ENCODE measurements at places on chromosomes 5 and 9.

DNA sequence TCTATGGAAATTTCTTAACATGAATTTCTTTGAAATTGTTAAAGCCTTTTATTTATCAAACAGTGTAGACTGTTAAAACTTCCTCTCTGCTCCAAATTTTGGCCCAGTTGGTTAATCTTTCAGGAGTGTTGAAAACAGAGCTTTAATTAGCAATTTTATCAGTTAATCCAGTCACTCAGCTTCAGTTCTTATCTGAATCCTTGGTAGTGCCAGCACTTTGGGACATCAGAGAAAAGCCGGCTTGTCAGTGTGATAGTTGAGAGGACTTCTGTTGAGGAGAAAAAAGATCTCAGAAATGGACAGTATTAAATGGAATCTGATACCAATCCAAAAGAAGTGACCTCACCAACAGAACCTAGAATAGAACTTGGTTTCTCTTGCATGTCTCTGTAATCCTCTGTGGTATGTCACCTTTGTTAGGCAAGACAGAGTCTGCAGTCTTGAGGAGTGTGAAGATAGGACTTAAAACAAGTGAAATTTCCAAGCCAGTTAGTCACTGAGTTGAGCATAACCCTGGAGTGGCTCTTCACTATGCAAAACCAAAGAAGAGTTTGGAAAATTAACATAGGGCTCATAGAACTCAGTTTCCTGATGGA lies 251.8 kb downstream of the NNT start:
- no peak for DNase-seq

DNA sequence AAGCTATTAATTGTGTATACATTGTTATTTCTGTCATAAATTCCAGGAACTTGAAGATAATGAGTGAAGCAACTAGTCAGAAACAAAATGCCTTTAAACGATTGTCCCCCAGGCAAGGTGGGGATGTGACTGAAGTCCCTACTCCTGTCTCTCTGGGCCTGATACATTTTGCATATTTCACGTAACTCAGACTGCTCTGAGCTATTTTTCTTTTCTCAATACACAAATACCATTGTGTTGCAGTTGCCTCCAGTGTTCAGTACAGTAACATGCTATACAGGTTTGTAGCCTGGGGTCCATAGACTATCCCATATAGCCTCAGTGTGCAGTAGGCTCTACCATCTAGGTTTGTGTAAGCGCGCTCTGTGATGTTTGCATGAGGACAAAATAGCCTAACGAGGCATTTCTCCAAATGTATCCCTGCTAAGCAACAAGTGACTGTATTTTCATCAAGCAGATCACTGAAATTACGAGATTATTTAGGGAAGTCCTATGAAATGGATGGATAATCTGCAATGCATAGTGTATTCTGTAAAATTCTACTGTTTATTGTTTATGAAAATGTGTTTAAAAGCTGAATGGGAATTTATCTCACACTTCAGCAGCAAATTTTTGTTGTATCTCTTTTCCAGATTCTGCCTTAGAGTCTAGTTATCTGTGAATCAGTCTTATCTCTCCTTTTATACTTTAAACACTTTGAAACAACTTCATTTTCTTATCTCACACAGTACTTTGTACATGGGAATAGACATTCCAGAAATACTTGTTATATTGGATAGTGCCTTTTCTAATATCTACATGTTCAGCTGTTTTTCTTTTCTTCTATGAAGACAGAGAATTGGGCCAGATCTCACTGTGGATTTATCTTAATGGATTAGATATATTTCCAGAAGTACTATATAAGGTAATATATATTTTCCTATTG lies 150.5 kb downstream of the CD180 start:
- no peak for DNase-seq

DNA sequence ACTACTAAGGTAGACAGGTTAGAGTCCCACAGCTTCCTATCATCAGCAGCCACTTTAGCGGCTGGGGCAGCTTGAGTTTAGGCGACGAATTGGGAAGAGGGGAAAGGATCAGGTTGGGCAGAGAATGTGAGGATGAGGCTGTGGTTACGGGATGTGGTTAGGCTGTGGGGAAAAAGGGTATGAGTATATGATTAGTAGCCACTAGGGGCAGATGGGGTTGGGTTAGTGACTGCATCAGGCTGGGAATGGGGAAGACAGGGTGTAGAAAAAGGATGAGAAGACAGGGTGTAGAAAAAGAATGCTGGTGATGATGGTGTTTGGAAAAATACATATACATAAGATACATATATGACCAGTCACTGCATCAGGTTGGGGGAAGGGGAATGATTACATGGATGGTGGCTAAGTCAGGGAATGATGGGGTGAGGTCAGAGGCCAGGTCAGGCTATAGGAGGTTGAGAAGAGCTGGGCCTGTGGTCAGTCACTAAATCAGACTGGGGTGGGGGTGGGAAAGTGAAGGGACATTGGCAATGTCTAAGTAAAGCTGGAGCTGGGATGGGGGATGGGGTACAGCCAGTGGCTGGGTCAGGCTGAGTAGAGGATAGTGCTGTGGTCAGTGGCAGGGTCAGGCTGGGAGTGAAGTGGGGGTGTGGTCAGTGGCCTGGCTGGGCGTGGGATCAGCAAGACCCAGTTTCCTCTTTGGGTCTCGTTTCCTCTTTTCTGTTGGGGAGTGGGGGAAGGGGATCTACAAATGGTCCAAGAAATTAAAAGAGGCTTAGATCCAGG lies 2.1 kb downstream of the TLN1 start:
- DNase-seq: peak; percentile 84

DNA sequence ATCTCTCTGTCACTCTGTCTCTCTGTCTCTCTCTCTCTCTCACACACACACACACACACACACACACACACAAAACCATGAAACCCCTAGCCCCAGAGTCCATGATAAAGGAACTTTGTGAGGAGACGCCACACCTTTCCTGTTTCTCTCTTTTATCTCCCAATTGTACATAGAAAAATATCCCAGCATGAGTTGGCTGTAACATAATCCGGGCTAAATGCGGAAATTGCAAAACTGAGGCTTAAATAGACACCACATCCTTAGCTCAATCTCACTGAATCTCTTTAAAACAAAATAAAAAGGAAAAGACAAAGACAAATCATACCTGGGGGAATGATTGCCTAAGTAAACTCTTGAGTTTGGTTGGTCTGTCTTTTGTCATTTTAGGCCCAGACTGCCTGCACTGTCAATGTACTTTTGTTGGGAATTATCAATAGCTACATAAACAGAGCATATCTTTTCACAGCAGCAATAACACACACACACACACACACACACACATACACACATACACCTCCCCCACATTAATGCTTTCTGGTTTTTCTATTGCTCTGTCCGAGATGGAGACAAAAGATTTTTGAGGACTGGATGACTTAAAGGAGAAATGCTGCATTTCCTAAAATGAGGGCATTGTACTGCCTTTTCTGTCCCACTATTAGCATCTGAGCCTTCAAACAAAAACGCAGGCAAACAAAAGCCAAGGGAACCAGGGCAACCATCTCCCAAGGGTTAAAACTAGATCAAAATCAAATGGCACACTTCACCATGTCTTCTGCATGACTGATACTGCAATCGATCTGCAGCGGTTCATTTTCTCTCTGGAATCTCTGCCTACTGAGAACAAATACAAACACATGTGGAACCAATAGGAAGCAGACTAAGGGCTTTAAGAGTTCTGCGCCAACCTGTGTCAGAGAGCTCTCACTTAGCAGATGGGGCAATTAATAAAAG lies 321.5 kb downstream of the NFIB start:
- DNase-seq: no peak

- peak; percentile 5 for DNase-seq
Measured at GRCh38 chr9:98709968-98710965, 1.5 kb upstream of the GABBR2 start.

GRCh38 chr5:96404191-96404867 lies 28.7 kb downstream of the PCSK1 start:
- no peak for DNase-seq

DNA sequence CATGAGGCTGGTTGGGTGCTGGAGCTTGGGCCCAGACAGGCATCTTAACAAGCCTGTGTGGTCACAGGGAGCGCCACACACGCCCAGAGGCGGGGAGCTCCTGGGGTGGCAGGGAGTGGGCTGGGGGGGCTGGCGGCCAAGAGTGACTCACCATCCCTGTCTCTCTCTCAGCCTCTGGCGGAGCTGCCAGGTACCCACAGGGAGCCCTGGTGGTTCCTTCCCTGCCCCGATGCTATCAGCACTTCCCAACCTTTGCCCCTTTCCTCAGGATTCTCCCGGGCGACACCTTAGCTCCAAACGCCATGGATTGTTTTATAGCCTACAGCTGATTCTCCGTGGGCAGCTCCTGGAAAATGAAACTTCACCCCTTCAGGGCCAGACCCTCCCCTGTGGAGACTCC lies 5.5 kb downstream of the SLC9A3 start:
- DNase-seq: no peak

- DNase-seq: peak; percentile 73
Measured at GRCh38 chr5:111472579-111472978, 39.8 kb downstream of the STARD4 start.

- peak; percentile 56 for DNase-seq
Measured at GRCh38 chr5:53095931-53096525, 13.5 kb downstream of the MOCS2 start.

DNA sequence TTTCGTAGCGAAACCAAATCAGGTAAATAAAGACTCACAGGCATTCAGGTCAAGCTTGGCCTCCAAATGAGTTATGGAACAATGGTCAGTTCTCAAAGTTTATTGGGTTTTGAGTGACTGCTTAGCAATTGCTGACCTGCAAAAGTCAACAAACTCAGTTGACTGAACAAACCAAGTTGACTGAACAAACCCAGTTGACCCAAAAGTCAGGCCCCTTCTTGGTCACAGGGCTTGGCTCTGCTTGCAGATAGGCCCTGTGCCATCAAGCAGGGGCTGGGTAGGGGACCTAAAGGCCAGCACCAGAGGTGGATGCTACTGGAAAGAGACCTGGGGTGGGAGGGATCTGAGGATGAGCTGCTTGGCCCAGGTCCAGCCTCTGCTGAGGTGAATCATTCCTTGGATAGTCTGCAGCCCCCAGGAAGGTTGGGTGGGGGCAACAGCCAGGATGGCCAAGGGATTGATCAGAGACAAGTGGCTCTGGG lies 64.6 kb downstream of the GADD45G start:
- DNase-seq: no peak

DNA sequence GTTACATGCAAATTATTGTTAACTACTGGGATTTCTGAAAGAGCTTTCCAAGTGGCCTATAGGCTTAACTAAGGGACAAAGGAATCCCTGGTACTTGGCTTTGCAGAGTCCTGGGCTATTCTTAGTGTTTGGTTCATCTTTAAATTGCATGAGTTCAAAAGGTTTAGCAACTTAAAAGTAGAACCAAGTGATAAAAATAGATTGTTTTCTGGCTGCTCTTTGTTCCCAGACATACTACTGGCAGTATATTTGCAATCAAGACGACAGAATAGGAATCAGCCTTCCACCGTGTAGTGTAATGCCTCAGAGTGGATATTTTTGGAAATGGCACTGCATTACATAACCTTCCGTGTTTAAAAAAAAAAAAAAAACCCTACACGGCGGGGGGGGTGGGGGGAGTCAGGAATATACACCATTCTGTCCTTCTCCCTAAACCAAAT lies 1.0 kb downstream of the NREP start:
- DNase-seq: peak; percentile 33

GRCh38 chr9:33239921-33240320 lies at the start of gene SPINK4:
TSS of gene SPINK4 (plus strand) at chr9:33240167. CDS start at chr9:33240209, 42 bp downstream.
- DNase-seq: no peak

DNA sequence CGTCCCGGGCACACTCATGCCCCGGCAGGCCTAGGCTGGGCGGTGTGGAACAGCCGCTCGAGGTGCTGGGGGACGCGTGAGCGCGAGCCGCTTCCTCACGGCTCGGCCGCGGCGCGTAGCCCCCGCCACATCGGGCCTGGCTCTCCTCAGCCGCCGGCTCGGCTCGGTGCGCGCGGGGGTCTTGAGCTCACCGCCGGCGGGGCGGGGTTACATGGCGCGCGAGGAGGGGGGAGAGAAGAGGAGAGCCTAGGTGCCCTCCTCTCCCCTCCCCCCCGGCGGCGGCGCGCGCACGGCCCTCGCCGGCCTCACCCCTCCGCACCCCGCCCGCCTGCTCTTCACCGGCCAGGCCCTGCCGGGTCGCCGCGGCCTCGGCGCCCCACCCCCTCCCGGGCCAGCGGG lies 7.7 kb downstream of the RANBP6 start:
- peak; percentile 56 for DNase-seq

DNA sequence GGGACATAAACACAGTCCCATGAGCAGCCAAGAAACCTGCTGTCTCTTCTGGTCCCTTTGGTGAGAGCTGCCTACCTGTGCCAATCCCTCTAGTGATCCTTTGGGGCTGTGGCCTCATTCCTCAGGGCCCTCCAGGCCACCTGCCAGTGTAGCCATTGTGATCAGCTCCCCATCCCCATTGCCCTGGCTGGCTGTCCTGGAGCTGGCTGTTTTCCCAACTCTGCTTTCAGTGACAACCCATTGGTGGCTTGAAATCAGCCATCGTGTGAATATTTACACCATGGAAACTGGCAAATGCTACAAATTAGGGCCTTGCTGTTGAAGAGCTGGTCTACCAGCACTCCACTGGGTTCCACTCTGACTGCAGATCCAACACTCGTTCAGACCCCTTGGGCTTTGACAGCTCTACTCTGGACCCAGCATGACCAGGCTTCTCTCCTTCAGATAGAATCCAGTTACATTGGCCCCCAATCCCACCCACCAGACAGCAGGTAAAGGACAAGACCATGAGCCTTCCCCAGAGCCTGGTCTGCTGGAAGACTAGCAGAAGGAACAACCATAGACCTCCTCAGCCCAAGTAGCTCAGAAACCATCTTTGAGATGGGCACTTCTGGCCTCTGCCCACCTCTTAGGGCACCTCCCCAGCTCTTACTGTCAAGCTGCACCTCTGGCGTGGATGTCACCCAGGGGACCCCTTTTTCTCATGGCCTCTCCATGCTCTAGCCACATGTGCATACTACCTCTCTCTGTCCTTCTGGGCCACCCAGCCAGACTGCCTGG lies 69.2 kb upstream of the NEK6 start:
- DNase-seq: no peak

DNA sequence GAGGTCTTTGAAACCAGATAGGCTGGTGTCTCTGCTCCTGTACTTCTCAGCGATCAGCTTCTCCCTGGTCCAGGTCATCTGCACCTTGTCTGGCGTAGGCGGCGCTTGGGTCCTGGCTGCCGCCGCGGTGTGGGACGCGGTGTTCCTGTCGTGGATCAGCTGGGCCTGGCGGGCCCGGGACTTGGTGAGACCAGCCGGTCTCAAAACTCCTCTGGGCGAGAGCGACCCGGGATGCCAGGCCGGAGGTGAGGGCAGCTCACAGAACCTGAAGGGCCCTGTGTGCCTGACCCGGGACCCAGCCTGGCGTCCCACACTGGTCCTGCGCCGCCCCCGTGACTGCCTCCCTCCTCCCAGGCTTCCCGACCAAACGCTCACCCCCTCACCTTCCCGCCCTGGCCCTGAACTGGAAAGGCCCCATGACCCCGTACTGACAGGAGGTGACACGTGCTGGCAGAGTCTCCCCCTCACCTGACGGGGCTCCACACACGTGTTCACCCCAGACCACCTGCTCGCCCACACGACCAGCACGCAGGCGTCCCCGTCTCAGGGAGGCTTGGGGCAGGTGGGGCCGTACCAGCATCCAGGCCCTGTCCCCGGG lies 49.0 kb downstream of the NKD2 start:
- DNase-seq: no peak
